ENCODE measurements at places on chromosomes 16 and 17.

GRCh38 chr17:46895171-46895570, 27.8 kb upstream of the GOSR2 start:
- DNase-seq: no peak

DNA sequence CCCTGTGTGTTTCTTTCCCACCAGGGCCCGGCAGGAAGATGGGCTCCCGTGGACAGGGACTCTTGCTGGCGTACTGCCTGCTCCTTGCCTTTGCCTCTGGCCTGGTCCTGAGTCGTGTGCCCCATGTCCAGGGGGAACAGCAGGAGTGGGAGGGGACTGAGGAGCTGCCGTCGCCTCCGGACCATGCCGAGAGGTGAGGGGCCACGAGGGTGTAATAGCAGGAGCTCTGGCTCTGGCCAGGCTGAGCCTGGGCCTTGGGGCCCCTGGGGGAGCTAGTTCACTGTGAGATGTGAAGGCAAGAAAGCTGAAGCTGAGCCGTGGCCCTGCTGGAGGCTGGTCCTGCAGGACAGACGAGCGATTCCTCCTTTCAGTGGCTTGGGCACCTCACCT, 20.0 kb downstream of the C1QTNF1 start:
- no peak for DNase-seq

DNA sequence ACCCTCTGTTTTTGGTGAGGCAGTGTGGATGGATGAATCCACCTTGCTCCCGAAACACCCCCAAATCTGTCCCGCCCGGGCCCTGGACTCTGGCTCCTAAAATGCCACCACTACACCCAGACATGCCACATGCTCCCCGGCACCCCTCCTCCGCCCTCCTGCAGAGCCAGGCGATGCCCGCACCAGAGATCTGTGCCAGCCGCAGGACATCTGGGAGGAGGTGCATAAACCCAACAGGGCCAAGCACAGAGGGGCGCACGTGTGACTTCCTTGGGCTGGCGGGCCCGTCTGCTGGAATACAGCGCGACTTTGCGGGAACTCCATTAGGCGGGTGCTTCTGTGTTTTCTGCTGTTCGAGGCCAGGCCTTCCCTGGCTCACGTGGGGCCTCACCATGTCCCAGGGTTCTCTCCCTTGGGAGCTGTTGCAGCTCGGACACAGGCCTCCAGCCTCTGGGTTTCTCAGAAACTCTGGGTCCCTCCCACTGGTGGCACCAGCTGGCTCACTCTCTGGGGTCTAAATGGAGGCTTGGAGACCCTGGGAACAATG, 14.1 kb upstream of the ACSF3 start:
- DNase-seq: no peak

- DNase-seq: no peak
These were observed 74.9 kb downstream of the SDR42E1 start for GRCh38 chr16:81936209-81937000.

GRCh38 chr17:44830359-44831288, 537 bp upstream of the GJC1 start:
- peak; percentile 28 for DNase-seq
